ENCODE measurements at places on chromosomes 11 and 22.

- no peaks in the 10 kb centered on the region for H3K4me1 ChIP-seq
- DNase-seq = no peak
- H3K36me3 ChIP-seq = no peaks in the 10 kb centered on the region
- H3K27me3 ChIP-seq = peaks cover 4% of the 10 kb centered on the region
- H3K27ac ChIP-seq = no peak overlapping the region
Observed at GRCh38 chr11:135069890-135070289, 657.8 kb upstream of the B3GAT1 start.

- peaks cover 3% of the 10 kb centered on the region for H3K36me3 ChIP-seq
- H3K27me3 ChIP-seq = no peaks in the 10 kb centered on the region
- no peak overlapping the region for H3K4me3 ChIP-seq
Observed at GRCh38 chr11:117020869-117021564, 77.2 kb downstream of the SIK3 start.

DNA sequence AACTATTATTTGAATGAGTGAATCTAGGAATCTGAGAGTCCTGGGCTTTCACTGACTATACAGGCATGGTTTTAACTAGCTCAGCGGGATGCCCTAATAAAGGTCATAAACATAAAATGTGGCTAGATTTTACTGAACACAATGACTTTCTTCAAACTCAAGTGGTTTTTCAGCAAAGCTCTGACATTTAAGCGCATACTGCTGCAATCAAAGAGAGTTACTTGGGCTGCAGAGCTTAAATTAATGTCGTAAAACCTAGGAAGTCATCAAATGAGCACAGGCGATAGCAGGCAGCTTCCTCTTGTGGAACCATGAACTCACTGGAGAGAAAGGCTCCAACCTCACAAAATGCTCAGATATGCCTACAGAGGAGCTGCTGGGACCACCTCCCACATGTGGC is 6.7 kb downstream of the CSNK2A3 start:
- no peak overlapping the region for H3K27ac ChIP-seq
- H3K4me1 ChIP-seq = no peaks in the 10 kb centered on the region
- no peak for DNase-seq
- H3K27me3 ChIP-seq = no peaks in the 10 kb centered on the region
- no peak overlapping the region for H3K4me3 ChIP-seq

GRCh38 chr11:26712497-26712896 is 9.4 kb downstream of the SLC5A12 start:
- no peak for DNase-seq
- no peaks in the 10 kb centered on the region for H3K27me3 ChIP-seq
- H3K27ac ChIP-seq = no peak overlapping the region

- H3K36me3 ChIP-seq = no peaks in the 10 kb centered on the region
- H3K27ac ChIP-seq = no peak overlapping the region
- H3K27me3 ChIP-seq = no peaks in the 10 kb centered on the region
- H3K4me1 ChIP-seq = no peaks in the 10 kb centered on the region
Observed at GRCh38 chr11:89536926-89537325, 45.8 kb upstream of the NOX4 start.

DNA sequence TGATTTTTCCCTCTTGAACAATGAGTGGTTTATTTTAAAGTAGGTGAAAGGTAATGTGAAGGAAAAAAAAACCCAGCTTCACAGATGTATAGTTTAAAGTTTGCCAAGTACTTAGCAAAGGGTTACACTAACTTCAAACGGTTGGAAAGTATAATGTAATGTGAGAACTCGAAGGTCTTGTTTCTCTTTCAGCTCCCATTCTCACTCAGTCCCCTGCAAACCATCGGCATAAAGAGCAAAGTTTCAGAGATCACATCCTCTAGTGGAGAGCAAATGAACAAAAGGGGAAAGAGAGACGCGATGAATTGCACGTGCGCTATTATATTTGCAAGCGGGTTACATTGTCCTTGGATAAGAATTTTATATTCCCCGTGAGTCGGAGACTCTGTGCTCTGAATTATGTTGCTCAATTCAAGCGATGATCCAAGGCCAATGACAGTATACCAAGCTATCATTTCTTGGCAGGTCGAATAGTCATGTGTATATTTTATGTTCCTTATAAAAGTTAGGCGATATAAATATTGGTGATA is 37.6 kb upstream of the BIRC3 start:
- no peak overlapping the region for H3K4me3 ChIP-seq
- no peaks in the 10 kb centered on the region for H3K4me1 ChIP-seq
- no peak overlapping the region for H3K27ac ChIP-seq
- no peaks in the 10 kb centered on the region for H3K36me3 ChIP-seq
- H3K27me3 ChIP-seq = no peaks in the 10 kb centered on the region
- DNase-seq = no peak

- peak overlapping the region; percentile 58 for H3K4me3 ChIP-seq
- no peak for DNase-seq
- H3K4me1 ChIP-seq = peaks cover 70% of the 10 kb centered on the region
- H3K36me3 ChIP-seq = no peaks in the 10 kb centered on the region
- H3K27ac ChIP-seq = no peak overlapping the region
Observed at GRCh38 chr22:32204040-32204855, 625 bp downstream of the RFPL2 start.

DNA sequence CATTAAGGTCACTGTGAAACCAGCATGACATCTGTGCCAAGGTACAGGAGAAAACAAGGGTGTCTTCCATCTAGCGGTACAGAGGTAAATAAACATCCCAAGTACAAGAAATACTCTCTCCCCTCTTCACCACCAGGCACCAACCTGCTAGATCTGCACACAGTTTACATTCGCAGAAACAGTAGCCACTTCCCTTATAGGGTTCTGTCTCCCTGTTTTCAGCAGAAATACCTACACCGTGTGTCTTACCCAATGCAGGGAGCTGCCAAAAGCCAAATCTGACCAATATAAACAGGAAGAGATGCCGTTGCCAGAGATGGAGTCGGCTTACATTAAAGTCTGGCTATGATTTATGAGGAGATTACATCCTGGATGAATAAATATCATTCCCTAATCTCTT is 1.2 kb downstream of the SCN4B start:
- peaks cover 18% of the 10 kb centered on the region for H3K4me1 ChIP-seq
- DNase-seq = no peak
- peaks cover 62% of the 10 kb centered on the region for H3K27me3 ChIP-seq
- no peaks in the 10 kb centered on the region for H3K36me3 ChIP-seq
- H3K4me3 ChIP-seq = no peak overlapping the region
- H3K27ac ChIP-seq = no peak overlapping the region

GRCh38 chr11:3834664-3835461 is 5.9 kb downstream of the RHOG start:
- no peaks in the 10 kb centered on the region for H3K27me3 ChIP-seq
- H3K36me3 ChIP-seq = peaks cover 47% of the 10 kb centered on the region
- peak overlapping the region; percentile 15 for H3K4me3 ChIP-seq
- H3K4me1 ChIP-seq = peaks cover 92% of the 10 kb centered on the region
- DNase-seq = no peak

DNA sequence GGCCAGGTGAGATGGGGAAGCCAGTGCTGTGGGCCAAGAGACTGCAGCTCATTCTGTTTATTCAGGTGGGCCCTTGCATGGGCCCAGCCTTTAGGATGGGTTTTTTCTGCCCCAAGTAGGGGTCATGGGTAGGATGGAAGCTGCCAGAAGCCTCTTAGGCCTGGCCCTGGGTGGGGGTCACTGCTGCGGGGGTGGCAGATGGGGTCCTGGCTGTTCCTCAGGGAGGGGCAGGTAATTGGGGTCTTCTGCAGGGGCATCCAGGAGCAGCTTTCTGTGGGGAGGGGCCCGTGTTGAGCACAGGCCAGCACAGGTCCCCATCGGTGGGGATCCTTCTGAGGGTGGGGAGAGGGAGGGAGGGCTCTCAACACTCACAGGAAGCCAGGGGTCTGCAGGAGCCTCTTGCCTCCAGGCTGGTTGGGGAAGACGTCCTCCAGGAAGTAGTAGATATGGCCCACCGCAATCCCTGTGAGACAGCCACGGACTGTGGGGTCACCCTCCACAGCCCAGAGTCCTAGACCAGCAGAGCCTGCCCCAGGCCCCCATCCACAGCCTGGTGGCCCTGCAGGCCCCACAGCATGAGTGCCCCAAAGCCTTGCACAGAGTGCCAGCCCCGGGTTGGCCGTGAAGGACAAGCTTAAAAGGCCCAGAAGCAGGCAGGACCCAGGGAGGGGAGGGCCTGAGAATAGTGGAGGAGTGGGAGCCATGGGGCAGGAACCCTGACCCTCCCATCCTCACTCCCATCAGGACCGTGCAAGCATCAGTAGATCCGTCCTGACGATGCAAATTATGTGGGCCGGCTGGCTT is 1.9 kb downstream of the DERL3 start:
- no peaks in the 10 kb centered on the region for H3K27me3 ChIP-seq
- H3K4me1 ChIP-seq = peaks cover 25% of the 10 kb centered on the region
- peaks cover 34% of the 10 kb centered on the region for H3K36me3 ChIP-seq
- no peak for DNase-seq
- no peak overlapping the region for H3K4me3 ChIP-seq

GRCh38 chr22:41636467-41636866 is 15.4 kb downstream of the XRCC6 start:
- H3K4me1 ChIP-seq = no peaks in the 10 kb centered on the region
- peaks cover 79% of the 10 kb centered on the region for H3K36me3 ChIP-seq
- no peaks in the 10 kb centered on the region for H3K27me3 ChIP-seq
- H3K27ac ChIP-seq = no peak overlapping the region

GRCh38 chr22:33030923-33031525 is 27.2 kb downstream of the SYN3 start:
- no peaks in the 10 kb centered on the region for H3K4me1 ChIP-seq
- H3K27me3 ChIP-seq = peaks cover under 1% of the 10 kb centered on the region
- no peak overlapping the region for H3K4me3 ChIP-seq
- no peak for DNase-seq
- H3K27ac ChIP-seq = no peak overlapping the region

- no peak overlapping the region for H3K4me3 ChIP-seq
- no peaks in the 10 kb centered on the region for H3K36me3 ChIP-seq
- H3K27ac ChIP-seq = no peak overlapping the region
- H3K27me3 ChIP-seq = no peaks in the 10 kb centered on the region
- no peaks in the 10 kb centered on the region for H3K4me1 ChIP-seq
Observed at GRCh38 chr11:1119604-1120146, 38.1 kb upstream of the MUC5AC start.

- peak; percentile 96 for DNase-seq
- H3K27me3 ChIP-seq = no peaks in the 10 kb centered on the region
- H3K4me3 ChIP-seq = peak overlapping the region; percentile 100
- peaks cover 50% of the 10 kb centered on the region for H3K4me1 ChIP-seq
- peak overlapping the region; percentile 94 for H3K27ac ChIP-seq
Observed at GRCh38 chr11:62599069-62599696, 2.5 kb downstream of the MTA2 start.

DNA sequence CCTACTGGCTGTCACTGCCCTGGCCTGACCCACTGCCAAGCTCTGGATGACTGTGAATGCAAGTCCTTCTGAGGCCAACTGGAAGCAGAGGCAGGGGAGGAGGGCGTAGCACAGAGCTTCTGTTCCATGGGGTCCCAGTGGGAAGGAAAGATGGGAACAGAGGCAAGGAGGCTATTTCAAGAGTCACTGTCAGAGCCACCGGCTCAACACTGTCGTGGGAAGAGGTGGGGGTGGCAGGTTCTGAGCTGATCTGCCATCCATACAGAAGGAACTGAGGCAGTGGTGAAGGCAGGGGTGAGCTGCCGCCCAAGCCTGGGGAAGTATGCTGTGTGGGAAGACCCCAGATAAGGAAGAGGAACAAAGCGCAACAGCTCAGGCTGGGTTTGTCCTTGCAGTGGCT is 54.7 kb downstream of the SGSM3 start:
- H3K27ac ChIP-seq = no peak overlapping the region
- peaks cover 8% of the 10 kb centered on the region for H3K4me1 ChIP-seq
- DNase-seq = no peak
- H3K27me3 ChIP-seq = no peaks in the 10 kb centered on the region
- no peak overlapping the region for H3K4me3 ChIP-seq
- peaks cover 100% of the 10 kb centered on the region for H3K36me3 ChIP-seq

DNA sequence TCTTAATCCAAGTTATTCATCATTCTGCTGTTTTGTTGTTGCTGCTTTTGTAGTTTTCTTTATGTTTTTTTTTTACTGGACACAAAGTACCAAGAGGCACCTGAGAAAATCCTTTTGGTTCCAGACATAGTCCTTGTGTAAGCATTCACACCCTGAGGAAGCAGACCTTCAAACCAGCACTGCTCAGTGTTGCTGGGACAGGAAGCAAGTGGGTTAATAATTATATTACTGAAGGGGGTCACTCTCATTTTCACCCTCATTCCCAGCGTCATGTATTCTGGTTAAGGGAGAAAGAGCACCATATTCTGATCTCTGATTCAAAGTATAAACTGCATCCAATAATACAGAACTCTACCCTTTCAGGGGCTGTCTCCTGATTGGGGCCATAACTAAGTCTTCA is 5.9 kb upstream of the ALKBH3 start:
- no peaks in the 10 kb centered on the region for H3K4me1 ChIP-seq
- H3K36me3 ChIP-seq = no peaks in the 10 kb centered on the region

- H3K4me3 ChIP-seq = peak overlapping the region; percentile 75
- H3K27ac ChIP-seq = peak overlapping the region; percentile 70
Observed at GRCh38 chr22:20205964-20206708, 55.3 kb upstream of the CCDC188 start.

GRCh38 chr11:59144579-59145345 is 2.1 kb downstream of the FAM111A start:
- DNase-seq = peak; percentile 49
- no peaks in the 10 kb centered on the region for H3K27me3 ChIP-seq
- H3K4me3 ChIP-seq = peak overlapping the region; percentile 79
- H3K36me3 ChIP-seq = peaks cover 22% of the 10 kb centered on the region
- H3K27ac ChIP-seq = peak overlapping the region; percentile 91

DNA sequence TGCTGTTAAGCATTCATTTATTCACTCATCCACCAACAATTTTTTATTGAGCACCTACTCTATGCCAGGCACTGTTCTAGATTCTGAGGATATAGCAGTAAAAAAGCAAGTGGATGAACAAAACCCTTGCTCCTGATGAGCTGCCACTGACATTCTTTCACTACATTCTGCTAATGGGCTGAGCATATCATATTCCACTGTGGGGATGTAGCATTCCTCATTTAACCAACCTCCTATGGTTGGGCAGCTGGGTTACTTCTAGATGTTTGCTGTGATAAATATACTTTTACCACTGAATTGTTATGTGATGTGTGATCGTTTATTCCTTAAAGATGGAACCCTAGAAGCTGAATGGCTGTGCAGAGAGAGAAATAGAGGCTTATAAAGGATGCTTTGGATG is 176.9 kb downstream of the MN1 start:
- no peak overlapping the region for H3K4me3 ChIP-seq
- H3K4me1 ChIP-seq = no peaks in the 10 kb centered on the region
- H3K36me3 ChIP-seq = no peaks in the 10 kb centered on the region
- DNase-seq = no peak
- no peaks in the 10 kb centered on the region for H3K27me3 ChIP-seq

DNA sequence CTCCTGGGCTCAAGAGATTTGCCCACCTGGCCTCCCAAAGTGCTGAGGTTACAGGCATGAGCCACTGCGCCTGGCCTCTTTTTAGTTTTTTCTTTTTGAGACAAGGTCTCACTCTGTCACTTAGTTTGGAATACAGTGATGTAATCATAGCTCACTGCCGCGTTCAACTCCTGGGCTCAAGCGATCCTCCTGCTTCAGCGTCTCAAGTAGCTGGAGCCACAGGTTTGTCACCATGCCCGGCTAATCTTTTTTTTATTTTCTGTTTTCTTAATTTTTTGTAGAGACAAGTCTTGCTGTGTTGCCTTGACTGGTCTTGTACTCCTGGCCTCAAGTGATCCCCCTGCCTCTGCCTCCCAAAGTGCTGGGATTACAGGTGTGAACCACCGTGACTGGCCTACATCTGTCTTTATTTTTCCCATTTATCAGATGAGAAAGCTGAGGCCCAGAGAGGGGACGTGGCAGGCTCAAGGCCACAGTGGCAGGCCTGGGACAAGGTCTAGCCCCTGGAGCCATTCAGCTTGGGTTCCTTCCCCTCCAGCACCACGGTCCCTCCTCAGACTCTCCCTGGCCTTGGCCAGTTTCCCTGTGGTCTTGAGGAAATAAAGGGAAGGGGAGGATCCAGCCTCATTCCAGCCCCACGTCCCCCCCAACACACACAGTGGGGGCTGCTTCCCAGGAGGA is 2.8 kb upstream of the KDELR3 start:
- no peak overlapping the region for H3K4me3 ChIP-seq
- H3K27ac ChIP-seq = no peak overlapping the region
- peaks cover 23% of the 10 kb centered on the region for H3K4me1 ChIP-seq
- H3K27me3 ChIP-seq = peaks cover 33% of the 10 kb centered on the region
- no peaks in the 10 kb centered on the region for H3K36me3 ChIP-seq
- no peak for DNase-seq

Measured in CD4-positive, alpha-beta T cell (primary cell).